ENCODE measurements at places on chromosomes 4 and X.

GRCh38 chr4:118825799-118826198, 10.1 kb downstream of the SEC24D start:
- no peak for DNase-seq

DNA sequence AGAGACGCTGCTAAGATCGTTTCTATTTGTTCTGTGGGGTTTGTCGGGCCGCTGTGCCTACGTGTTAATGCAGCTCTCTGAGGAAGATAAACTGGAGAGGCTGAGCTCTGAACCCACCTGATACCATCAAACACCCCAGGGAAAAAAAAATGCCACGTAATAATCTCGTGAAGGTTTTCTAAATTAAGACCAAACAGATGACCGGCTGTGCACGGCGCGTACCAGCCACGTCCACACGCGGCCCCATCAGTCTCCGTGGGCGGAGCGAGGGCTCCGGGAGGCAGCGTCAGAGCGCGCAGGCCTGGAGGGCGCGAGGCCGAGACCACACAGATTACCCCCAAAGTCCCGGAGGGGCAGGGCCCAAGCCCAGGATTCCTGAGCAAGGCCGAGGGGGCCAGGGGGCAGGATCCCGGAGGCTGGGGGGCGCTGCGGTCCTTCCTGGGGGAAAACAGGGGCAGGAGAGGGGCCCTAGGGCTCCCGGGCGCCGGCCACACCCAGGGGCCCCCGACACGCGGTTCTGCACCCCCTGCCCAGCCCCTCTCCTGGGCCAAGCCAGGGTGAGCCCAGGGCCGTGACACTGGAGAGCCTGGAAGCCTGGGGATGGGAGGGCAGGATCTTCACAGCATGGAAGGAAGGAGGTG, 91.9 kb downstream of the FAM53A start:
- DNase-seq, result no peak

DNA sequence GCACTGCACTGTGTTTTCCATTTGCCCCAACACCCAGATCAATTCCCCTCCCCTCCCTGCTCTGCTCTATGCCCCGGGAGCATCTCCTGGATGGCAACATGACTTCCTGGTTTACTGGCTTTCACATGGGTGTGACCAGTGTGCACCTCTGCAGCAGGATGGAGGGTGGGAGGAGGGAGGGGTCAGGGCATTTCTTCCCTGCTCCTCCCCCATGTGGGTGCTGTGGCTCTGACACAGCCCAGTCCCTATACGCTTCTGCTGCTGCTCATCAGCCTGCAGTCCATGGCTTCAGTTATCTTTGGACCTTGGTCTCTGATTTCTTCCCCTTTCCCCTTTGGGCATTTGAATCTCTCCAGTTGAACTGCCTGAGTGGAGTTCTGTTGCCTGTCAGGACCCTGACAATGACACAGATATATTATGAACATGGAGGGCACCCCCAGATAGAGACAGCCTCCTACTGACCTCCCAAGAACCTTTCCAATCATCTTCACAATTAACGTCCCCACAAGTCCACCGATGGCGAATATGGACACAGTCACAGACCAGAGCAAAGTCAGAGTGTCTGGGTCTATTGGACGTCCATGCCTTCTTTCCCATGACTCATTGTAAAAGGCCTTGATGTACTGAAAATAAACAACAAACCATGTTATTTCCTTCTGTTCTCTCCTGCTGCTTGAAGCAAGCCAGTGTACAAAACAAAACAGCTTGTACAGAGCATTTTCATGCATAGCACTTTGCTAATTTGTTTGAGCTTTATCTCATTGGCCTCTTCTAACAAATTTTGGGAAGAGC, 24.8 kb downstream of the SLC2A9 start:
- DNase-seq, result peak; percentile 77

GRCh38 chrX:84709987-84710386, 207.7 kb upstream of the HDX start:
- DNase-seq, result no peak

DNA sequence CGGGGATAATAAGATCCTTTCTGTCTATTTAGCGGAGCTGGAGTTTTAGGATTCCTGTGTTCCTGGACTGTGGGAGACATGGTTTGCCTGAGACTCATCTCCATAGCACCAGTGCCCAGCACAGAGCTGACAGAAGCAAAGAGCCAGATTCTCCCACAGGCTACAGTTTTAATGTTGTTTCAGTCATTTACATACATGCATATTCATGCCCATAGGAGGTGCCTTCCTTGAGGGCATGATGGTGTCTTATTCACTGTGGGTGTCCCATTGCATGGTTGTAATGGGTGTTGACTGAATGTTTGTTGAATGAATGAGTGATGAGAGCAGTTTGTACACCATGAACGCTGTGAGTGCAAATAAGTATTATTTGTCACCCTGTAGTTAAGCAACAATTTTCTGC, 260.6 kb downstream of the EVC2 start:
- no peak for DNase-seq

GRCh38 chr4:108916638-108917037, 153.8 kb upstream of the ETNPPL start:
- DNase-seq, result no peak

GRCh38 chr4:32025851-32026459, 1305.8 kb downstream of the PCDH7 start:
- peak; percentile 32 for DNase-seq

GRCh38 chr4:75908555-75908954, 6.3 kb upstream of the PPEF2 start:
- DNase-seq, result no peak

DNA sequence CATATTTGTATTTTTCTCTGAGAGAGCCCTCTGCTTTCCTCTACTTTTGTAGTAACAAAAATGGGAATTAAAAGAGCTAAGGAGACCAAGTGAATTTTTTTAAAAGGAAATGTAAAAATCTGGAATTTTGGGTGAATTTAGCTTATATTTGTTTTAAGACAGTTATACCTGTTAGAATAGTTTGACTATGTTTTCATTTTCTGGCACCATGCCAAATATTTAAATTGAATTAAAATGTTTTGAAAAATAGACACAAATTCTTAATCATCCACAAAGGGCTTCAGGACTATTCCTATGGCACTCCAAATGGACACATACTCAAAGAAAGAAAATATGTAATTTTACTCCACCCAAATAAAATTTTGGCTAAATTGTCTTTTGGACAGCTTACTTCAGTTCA, 209.6 kb downstream of the SH3BGRL start:
- no peak for DNase-seq

DNA sequence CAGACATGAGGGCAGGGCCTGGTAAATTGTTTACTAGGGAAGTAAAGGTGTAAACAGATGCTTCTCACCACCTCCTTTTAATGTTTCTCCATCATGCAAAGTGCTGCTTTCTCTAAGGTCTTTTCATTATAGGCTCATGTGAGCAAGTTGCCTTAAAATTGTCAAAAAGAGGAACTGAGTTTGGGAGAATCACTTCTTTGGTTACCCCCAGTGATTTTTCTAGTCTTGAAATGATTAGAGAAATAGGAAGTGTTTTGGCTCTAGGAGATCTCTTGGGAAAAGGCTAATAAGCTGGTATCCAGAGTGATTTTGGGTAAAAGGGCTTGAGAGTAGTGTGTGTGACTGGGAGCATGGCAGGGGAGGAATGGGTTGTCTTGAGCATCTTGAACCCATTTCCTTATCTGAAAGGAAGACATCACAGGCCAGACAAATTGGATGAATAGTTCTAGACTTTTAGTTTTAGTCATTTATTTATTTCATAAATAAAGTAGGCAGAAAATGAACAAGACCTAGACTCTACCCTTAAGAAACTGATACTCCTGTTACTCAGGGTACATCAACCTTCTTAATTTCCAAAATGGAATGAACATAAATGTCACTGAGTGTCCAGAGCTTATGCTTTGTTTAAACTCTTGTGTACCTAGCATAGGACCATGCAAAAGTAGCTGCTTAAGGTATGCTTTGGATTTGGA, 14.2 kb downstream of the GRPR start:
- DNase-seq, result no peak

DNA sequence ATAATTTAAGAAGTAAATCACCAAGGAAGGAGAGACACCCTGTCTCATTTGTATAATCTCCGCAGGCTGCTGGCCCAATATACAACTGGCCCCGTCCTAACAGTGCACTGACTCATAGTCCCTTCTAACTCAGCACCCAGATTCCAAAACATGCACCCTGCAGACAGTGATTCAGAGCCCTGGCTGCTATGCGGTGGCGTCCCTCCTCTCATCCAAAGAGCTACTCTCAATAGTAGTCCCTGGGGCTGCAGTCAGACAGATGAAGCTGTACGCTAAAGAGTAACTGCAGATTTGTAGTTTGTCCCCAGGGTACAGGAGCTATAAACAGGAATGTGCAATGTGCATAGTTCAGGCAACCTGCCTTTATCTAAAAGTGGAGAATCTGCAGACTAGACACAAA, 23.0 kb downstream of the GABRA3 start:
- no peak for DNase-seq

DNA sequence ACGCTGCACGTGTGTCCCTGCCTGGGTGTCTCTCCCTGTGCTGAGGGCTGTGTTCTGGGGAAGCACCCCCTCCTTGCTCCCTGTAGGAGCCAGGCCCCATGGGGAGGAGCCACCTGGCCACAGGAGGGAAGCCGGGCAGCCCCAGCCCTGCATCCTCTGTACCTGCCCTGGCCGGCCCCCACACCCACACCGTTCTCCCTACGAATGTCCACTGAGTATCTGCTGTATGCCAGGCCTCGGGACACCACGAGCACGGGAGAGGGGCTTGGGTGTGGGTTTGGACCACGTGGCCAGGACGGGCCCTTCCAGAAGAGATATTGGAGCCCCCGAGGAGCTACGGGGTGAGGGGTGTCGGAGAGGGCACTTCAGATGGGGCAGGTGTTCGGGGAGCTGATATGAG, 6.3 kb downstream of the FGFRL1 start:
- no peak for DNase-seq

DNA sequence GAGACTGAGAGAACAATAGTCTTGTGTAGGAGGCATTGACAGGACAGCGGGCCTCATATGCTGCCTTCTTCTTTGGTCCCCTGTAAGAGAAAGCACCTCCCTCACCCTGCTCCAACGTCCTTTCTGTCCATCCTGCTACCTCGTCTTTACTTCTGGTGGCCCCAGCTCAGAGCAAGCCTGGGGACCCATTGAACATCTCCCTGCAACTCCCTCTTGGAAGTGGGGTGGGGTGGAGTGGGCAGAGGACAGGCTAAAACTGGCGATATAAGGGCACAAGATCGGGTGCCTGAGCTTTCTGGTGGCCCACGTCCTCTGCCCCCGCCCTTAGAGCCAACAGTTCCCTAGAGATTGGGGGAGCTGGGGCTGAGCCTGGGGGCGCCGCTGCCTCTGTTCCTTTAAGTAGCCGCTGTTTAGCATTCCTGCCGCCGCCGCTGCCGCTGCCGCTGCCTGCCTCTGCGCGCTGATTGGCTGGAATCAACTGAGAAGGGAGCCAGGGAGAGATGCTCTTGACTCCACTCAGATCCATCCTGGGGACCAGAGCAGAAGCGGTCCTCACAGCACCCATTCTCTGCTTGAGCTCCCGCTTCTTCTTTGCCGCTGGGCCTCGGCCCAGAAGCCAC, at the start of gene DLG3:
Gene DLG3, plus strand, starts transcription at position 510 of the 620 bp plus-strand sequence. CDS start 367 bp downstream, outside the sequence.
- no peak for DNase-seq

- no peak for DNase-seq
Observed at GRCh38 chr4:95979961-95980876, 140.3 kb downstream of the PDHA2 start.

DNA sequence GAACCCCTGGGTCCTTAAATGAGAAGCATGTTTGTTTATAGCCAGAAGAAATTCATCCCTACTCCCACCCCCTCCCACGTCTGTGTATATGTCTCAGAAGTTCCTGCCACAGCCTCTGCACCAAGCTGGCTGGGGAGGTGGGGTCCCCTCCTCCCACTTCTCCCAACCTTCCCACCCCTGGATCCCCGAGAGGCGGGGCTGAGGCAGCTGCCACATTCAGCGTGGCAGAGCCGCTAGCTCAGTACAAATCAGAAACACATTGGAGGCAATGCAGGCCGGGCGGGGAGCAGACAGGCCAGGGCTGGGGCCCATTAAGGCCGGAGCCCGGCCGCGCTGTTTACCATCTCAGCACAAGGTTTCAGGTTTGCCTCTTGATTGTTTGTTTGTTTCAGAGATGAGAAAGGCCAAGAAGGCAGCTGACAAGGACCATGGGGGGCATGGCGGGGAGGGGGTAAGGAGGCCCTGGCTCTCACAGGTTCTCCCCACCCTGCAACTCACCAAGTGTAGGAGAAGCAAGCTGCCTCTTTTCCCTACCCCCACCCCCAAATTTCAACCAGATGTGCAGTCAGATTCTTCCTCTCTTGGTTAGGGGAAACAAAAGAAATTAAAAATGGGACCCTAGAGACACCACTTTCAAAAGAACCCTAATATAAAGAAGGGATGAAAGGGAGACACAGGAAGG, 22.3 kb downstream of the PJA1 start:
- DNase-seq, result no peak

DNA sequence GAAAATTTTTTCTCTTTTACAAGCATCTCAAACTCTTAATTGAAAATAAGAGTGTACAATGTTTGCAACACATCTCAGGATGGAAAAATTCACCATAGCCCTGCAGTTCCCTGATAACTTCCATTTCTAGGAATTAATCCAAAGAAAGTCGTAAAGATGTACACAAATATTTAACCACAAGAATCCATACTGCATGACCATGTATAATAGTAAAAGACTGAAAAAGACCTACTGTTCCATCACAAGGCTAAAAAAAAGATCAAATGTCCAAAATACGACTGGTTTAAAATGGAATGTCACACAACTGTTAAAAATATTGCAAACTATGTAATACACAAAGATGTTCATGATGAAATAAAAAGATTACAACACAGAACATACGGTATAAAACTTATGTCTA, 32.1 kb downstream of the HUWE1 start:
- DNase-seq, result no peak

GRCh38 chr4:111400741-111401140, 744.5 kb upstream of the FAM241A start:
- DNase-seq, result peak; percentile 3

- DNase-seq, result no peak
Observed at GRCh38 chrX:16213961-16214360, 46.7 kb downstream of the MAGEB17 start.

DNA sequence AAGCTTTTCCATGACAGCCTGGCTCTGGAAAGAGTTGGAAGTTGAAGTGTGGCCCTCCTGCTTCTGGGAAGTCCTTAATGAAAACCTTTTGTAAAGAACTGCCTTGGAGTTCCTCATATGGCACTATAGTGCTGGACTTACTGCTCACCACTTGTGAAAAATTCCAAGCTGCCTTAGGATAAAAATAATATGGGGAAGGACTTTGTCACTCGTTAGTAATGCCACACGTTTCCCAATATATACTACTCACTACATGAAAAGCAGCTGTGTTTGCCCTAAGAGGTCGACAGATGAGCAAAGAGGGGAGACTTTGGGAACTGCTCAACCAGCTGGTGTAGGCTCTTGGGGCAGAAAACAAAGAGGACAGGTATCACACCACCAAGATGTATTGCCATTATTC, 11.7 kb downstream of the OPHN1 start:
- DNase-seq, result no peak

DNA sequence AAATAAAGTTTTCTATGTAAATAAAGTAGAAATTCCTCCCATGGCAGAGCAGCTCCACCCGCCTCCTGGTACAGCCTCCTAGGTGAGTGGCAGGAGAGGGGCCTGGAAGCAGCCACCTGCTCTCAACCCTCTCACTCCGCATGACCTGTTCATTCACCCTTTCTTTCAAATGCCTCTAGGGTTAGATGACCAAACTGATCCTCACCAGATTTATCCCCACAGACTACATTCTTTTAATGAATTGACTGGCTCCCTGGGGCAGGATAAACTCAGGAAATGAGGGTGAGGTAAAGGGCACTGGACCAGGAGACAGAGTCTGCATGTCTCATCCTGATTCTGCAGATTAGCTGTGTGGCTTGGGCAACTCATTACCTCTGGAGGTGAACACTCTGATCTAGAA, 32.6 kb upstream of the NKX6-1 start:
- DNase-seq, result no peak

GRCh38 chrX:10254739-10255138, 98.0 kb downstream of the CLCN4 start:
- DNase-seq, result no peak
